GM12878 (cell line): ENCODE measurements at places on chromosomes 7 and 10.

GRCh38 chr7:37379546-37380277, 69.0 kb downstream of the ELMO1 start:
- no peak for DNase-seq
- no peaks in the 10 kb centered on the region for H3K36me3 ChIP-seq
- H3K27me3 ChIP-seq, result no peaks in the 10 kb centered on the region
- H3K4me3 ChIP-seq, result no peak overlapping the region
- no peak overlapping the region for H3K27ac ChIP-seq

DNA sequence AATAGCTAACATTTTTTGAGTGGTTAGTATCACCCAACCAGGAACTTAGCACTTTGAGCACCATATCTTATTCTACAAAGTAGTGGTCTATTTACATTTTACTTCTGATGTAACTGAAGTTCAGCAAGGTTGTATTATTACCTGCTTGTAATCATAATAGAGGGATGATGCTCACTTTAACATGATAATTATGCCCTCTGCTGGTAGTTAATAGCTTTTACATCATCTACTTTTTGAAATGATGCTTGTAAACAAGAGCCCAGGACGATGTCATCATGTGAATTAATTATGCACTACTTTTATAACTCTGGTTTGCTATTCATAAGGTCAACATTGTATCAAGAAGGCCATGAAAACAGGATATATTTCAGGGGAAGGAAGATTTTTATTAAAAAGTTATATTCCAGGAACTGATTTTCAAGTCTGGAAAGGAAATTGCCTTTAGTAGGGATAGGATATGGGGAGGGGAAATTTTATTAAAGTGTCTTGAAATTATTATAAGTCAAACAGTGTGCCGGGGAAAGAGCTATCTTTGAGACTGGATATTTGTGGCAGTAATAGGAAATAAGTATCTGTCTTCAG, 80.3 kb upstream of the SCIN start:
- no peak overlapping the region for H3K27ac ChIP-seq
- no peak for DNase-seq
- no peaks in the 10 kb centered on the region for H3K27me3 ChIP-seq
- no peaks in the 10 kb centered on the region for H3K36me3 ChIP-seq

GRCh38 chr7:126185959-126186580, 1066.7 kb downstream of the GRM8 start:
- no peak overlapping the region for H3K27ac ChIP-seq
- DNase-seq, result no peak
- no peaks in the 10 kb centered on the region for H3K36me3 ChIP-seq

DNA sequence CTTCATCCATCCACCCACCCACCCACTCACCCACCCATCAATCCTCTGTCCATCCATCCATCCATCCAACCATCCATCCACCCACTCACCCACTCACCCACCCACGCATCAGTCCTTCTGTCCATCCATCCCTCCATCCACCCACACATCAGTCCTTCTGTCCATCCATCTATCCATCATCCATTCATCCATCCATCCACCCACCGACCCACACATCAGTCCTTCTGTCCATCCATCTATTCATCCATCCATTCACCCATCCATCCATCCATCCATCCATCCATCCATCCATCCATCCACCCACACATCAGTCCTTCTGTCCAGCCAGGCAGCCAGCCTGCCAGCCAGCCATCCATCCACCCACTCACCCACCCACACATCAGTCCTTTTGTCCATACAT, 15.8 kb upstream of the GRIFIN start:
- no peak overlapping the region for H3K4me3 ChIP-seq
- H3K4me1 ChIP-seq, result no peaks in the 10 kb centered on the region
- no peaks in the 10 kb centered on the region for H3K27me3 ChIP-seq
- no peak overlapping the region for H3K27ac ChIP-seq
- H3K36me3 ChIP-seq, result no peaks in the 10 kb centered on the region
- no peak for DNase-seq

DNA sequence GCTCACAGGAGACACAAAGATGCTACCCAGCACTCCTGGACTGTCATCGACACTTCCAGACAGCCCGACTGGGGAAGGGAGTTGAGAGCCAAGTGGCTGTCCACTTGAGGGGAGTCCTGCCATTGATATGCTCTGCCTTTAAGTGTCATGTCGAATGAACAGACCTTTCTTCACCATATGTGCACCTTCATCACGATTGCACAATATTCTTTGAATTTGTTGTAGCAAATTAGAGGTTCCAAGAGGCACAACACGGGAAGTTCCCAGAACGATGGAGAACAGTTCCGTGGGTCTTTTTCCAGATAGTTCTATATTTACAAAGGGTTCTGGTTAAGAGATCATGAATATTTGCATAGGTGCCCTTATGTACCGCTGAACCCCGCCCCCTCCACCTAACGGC, 16.0 kb downstream of the SLC18A2 start:
- peaks cover 3% of the 10 kb centered on the region; the same call in 1 of the 2 replicates for H3K27me3 ChIP-seq
- no peaks in the 10 kb centered on the region for H3K4me1 ChIP-seq
- no peak for DNase-seq
- no peak overlapping the region for H3K27ac ChIP-seq
- no peak overlapping the region for H3K4me3 ChIP-seq
- no peaks in the 10 kb centered on the region for H3K36me3 ChIP-seq

DNA sequence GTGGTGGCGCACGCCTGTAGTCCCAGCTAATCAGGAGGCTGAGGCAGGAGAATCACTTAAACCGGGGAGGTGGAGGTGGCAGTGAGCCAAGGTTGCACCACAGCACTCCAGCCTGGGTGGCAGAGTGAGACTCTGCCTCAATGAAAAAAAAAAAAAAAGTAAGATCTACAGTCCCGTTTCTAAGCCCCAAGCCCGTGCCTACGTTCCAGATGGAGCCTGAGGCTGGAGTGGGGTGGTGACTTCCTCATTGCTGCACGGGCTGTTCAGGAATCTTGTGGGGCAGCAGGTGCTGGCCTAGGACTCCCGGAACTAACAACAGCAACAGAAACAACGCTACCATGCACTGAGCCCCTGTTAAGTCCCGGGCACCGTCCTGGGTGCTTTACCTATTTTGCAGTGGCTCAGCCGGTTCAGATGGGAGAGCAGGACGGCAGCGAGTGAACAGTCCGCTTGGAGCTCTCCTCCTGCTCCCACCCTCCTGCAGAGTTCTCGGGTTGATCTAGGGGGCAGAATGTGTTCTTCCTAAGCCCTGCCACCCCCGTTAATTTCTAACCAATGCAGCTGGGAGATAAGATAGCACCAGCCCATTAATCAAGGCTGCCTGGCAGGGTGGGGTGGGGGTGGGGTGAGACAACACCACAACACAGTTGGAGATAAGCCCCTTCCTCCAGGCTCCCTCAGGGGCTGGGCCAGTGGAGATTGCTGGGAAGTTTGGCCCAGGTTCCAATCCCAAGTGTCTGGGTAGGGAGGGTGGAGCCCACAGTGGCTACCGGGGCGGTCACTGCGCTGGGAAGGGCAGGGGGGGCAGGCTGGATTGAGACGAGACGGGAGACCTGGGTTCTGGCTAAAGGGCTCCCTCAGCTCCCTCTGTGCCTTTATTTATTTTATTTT, 17.0 kb upstream of the SFRP5 start:
- no peaks in the 10 kb centered on the region for H3K36me3 ChIP-seq
- peaks cover 3% of the 10 kb centered on the region; the same call in 1 of the 2 replicates for H3K27me3 ChIP-seq
- H3K27ac ChIP-seq, result no peak overlapping the region
- no peak for DNase-seq

- H3K4me1 ChIP-seq, result no peaks in the 10 kb centered on the region
- H3K36me3 ChIP-seq, result no peaks in the 10 kb centered on the region
- H3K27ac ChIP-seq, result no peak overlapping the region
- no peaks in the 10 kb centered on the region for H3K27me3 ChIP-seq
Observed at GRCh38 chr7:48101968-48102367, 12.9 kb downstream of the UPP1 start.

- no peak overlapping the region for H3K4me3 ChIP-seq
- H3K27me3 ChIP-seq, result no peaks in the 10 kb centered on the region
- no peaks in the 10 kb centered on the region for H3K36me3 ChIP-seq
- H3K4me1 ChIP-seq, result peaks cover 12% of the 10 kb centered on the region
Observed at GRCh38 chr10:23065181-23065948, 30.0 kb upstream of the MSRB2 start.

- no peaks in the 10 kb centered on the region for H3K36me3 ChIP-seq
- H3K4me1 ChIP-seq, result no peaks in the 10 kb centered on the region
- H3K4me3 ChIP-seq, result no peak overlapping the region
- no peak for DNase-seq
Observed at GRCh38 chr10:123249894-123250293, 95.7 kb downstream of the BUB3 start.

DNA sequence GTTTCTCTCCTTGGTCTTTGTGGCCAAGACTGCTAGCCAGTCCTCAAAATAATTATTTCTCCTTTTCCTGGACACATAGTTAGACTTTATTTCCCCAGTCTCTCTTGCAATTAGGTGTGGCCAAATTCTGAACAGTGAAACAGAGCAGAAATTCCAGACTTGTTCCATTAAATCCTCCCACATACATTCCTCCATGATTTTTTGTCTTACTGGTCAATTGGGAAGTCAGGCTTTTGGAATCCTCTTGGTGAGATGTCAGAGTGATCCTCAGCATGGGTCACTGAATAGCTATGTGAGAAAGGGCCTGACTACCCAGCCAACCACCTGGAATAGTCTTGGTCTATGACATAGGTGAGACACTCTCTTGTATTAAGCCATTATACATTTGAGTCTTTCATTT, 164.2 kb downstream of the DGKI start:
- no peaks in the 10 kb centered on the region for H3K27me3 ChIP-seq
- H3K4me1 ChIP-seq, result no peaks in the 10 kb centered on the region
- no peak overlapping the region for H3K27ac ChIP-seq
- no peaks in the 10 kb centered on the region for H3K36me3 ChIP-seq

- no peaks in the 10 kb centered on the region for H3K4me1 ChIP-seq
- H3K27me3 ChIP-seq, result no peaks in the 10 kb centered on the region; the same call in 1 of the 2 replicates
- H3K36me3 ChIP-seq, result no peaks in the 10 kb centered on the region
- H3K4me3 ChIP-seq, result no peak overlapping the region
- no peak overlapping the region for H3K27ac ChIP-seq
Observed at GRCh38 chr10:11424456-11425295, 186.8 kb downstream of the USP6NL start.

DNA sequence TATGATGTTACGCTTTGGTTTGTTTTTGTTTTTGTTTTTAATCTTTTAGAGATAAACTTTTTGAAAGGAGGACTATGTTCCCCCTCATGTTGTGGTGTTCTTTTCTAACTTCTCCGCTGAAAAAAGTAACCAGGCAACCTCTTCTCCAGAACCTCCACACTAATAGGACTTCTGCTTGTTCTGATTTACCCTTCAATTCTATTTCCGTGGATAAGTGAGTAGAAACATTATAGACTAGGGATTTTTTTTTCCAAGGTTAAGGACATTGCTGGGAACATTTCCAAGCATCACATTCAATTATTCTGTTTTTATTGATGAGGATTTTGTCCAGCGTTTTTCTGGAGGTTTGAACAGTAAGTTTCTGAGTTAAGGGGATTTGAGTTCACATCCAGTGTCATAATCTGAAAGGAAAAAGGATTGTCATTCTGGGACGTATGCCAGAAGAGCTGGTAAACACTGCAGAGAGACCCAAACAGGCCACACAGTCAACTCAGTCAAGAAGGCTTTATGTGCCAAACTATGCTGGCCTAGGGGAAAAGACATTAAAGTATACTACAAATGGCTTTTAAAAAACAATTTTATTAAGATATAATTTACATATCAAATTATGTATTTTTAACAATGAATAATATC, 28.3 kb upstream of the RALA start:
- no peak for DNase-seq
- H3K4me1 ChIP-seq, result no peaks in the 10 kb centered on the region
- no peak overlapping the region for H3K27ac ChIP-seq
- no peaks in the 10 kb centered on the region for H3K27me3 ChIP-seq

- peak overlapping the region; percentile 8; the same call in 1 of the 2 replicates for H3K4me3 ChIP-seq
- H3K36me3 ChIP-seq, result no peaks in the 10 kb centered on the region
- DNase-seq, result peak; percentile 53
Observed at GRCh38 chr10:35355971-35356724, 19.8 kb downstream of the CCNY start.

DNA sequence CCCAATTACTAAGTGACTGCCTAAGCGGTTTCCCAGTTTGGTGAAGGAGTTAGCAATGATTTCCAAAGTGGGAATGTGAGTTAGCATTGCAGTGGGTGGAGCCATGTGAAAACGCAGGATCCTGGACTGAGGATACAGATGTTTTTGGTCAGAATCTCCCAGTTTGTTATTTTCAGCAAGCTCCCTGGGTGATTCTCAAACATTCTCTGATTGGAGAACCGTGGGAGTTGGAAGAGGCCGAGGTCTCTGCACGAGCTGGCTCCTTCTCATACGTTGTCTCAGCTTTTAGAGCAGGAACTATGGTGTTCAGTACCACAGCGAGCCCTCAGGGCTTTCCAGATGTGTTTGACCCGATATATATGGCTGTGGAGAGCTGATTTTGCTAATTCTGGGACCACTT, 396.5 kb upstream of the NPVF start:
- H3K27me3 ChIP-seq, result no peaks in the 10 kb centered on the region; the same call in none of the 2 replicates
- DNase-seq, result no peak
- no peak overlapping the region for H3K4me3 ChIP-seq
- H3K27ac ChIP-seq, result no peak overlapping the region

DNA sequence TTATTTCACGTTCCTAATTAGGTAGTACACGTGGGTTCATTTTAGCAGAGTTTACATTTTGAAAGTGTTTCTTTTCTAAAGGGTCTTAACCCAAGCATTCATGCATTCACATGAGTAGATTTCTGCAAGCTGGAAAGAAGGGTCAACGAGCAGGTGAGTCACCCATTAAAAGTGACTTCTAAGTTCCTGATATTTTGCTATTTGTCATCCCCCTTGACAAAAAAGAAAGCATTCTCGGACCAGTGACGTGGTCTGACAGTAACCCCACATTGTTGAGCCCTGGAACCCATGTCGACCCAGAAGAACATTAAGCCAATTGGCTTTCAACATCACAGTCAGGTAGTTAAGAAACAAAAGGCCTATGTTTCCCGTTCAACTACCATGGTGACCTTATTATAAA, 49.6 kb downstream of the ABCB5 start:
- no peaks in the 10 kb centered on the region for H3K27me3 ChIP-seq
- no peak for DNase-seq
- no peak overlapping the region for H3K4me3 ChIP-seq
- no peak overlapping the region for H3K27ac ChIP-seq

DNA sequence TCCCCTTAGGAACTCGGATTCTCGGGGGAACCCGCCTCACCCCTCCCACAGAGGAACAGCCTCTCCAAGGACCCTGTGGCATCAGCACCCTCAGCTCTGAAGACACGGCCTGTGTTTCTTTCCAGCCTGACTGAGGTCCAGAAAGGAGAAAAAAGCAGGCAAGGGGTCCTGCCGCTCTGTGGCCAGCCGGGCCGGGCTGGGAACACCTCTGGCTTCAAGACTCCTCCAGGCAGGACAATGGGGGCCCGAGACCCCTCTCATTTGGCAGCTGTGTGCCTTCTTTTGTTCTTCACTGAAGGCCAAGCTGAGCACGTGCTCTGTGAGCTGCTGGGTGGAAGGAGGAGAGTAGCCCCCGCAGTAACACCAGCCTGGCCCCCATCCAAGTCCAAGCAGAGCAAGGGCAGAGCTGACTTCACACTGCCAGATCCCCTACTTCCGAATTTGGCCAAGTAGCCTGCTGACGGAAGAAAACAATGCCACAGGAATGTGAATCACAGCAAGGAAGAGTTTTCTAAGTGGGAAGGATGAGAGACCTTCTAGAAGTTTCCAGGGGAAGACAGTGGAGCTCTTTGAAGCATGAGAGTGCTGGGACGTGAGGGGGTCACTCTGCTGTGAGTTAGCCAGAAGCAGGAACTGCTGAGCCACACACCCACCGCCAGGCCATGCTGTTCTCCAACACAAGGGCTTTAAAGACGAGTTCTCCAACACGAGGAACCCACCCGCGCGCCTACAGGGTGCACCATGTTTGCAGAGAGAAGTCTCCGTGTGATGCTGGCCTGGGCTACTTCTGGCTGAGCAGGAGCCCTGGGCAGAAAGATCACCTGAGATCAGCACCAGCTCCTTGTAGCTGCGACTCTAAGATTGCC, 3.1 kb downstream of the CNPY1 start:
- DNase-seq, result no peak
- peaks cover 1% of the 10 kb centered on the region; the same call in 1 of the 2 replicates for H3K27me3 ChIP-seq
- H3K4me3 ChIP-seq, result no peak overlapping the region
- no peaks in the 10 kb centered on the region for H3K36me3 ChIP-seq
